ENCODE measurements at places on chromosomes 11 and 22. TPM values are rescaled to one million over a fixed set of nuclear protein-coding genes. Genes with fewer than 3 reads are reported as not detected.

- DNase-seq = no peak
Observed at GRCh38 chr11:121144723-121145122, 43.7 kb downstream of the TECTA start.

DNA sequence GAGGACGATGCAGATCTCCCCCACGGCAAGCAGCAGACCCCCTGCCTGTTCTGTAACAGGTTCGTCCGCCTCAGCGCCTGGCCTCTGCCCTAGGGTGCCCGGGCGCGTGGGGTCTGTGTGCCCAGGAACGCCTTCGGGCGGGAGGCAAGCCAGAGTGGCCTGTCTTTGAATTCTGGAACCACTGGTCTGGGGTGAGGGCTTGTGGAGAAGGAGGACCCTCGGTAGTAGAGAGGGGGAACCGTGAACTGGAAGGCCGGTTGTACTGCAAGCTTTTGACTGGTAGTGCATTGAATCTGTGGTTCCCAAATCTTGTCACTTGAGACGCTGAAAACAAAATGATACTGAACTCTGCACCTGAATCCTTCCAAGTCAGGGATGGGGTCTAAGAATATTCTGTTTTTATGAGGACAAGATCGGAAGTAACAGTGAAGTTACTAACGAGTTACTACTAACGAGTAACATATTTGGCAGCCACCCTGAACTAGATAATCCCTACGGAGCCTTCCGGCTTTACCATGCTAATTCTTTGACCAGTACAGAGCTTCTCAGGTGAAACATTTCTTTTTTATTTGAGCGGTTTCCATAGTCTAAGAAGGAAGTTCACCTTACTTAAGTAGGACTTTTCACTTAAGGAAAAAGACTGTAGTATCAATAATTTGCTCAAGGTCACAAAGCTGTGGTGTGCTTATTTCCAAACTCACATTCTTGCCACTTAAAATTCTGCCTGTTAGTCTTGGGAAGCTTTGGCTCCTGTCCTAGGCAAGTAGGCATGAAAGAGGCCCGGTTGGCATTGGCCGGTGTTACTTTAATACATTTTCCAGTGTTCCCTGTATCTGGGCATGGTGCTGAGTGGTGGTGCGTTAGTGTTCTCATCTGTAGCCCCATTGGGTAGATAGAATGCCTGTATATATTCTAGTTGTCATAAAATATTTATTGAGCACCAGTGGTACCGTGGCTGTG is 860 bp downstream of the PRMT3 start:
- DNase-seq = no peak

- DNase-seq = no peak
Observed at GRCh38 chr11:68545796-68546195, 85.2 kb downstream of the PPP6R3 start.

WNT11 gene
- not detected for total RNA-seq

GRCh38 chr11:2578929-2579270 is 120.9 kb downstream of the KCNQ1OT1 start:
- no peak for DNase-seq

DNA sequence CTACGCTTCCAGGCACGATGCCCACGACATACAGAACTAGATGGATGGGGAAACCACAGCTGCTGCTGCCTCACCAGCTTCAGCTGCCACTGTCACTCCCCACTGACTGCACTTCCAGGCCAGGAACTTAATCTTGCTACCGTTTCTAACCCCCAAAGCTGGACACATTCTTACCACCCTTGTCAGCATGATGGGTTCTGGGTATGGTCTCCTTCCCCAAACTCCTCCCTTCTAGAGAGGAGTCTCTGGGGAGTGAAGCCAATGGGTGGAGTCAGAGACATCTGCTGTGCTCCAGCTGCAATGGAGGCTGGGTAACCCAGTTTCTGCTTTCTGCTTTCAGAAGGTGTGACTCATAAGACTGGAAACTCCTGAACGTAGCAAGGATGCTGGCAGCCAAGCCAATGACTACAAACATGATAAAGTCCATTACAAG is 87.0 kb upstream of the THY1 start:
- DNase-seq = peak; percentile 50

DNA sequence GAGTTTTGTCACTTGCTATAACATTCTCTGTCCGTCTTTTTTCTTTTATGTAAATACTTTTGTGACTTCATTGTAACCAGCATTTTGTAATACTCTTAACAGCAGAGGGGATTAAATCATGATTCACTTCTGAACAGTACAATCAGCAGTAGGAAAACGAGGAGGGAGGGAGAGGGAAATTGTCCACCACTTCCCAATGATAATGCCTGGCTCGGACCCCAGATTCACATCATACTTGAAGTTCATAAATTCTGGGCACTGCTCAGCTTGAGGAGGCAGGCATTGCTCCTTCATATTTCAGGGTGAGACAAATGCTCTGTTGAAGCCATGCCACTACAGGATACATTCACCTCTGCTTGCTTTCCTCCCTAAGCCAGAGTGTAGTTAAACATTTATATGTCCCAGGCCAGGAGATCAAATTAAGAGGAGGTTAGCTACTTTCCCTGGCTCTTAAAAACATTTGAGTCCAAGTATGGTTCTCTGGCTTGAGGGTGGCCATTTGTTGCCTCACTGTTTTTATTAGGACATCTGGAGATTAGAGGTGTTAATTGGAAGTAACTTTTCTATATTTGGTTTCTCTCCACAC is 129.0 kb upstream of the LDLRAD3 start:
- no peak for DNase-seq

CDC42EP1 gene
- 0.32 TPM for total RNA-seq

DNA sequence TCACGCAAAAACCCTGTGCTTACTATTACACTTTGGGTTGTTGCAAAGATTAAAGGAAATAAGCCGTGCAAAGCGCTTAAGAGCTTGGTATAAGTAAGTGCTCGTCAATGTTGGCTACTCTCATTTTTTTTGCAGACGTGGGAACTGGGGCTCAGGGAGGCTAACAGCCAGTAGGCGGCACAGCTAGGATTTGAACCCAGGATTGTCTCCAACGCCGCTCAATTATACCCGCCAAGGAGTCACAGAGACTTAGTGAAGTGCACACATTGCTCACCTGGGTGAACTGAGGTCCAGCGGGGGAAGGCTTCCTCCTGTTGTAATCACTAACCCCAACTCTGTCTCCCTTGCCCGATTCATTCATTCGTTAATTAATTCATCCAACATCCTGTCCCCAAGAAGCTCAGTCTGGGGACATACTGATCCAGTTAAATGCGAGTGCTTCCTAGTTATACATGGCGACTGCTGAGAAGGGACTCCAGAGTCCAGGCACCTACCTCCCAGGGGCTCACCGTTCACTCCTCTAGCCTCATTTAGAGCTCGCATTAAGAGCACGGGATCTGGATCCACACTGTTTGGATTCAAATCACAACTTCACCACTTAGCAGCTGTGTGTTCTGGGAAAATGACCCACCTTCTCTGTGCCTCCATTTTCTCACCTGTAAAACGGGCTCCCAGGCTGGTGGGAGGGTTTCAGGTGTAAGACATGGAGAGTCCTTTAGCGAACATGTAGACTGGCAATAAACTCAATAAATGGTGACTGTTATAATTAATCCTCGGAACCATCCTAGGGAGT is 838 bp upstream of the MTFP1 start:
- no peak for DNase-seq

- DNase-seq = no peak
Observed at GRCh38 chr11:117580866-117581265, 216.2 kb downstream of the DSCAML1 start.

DNA sequence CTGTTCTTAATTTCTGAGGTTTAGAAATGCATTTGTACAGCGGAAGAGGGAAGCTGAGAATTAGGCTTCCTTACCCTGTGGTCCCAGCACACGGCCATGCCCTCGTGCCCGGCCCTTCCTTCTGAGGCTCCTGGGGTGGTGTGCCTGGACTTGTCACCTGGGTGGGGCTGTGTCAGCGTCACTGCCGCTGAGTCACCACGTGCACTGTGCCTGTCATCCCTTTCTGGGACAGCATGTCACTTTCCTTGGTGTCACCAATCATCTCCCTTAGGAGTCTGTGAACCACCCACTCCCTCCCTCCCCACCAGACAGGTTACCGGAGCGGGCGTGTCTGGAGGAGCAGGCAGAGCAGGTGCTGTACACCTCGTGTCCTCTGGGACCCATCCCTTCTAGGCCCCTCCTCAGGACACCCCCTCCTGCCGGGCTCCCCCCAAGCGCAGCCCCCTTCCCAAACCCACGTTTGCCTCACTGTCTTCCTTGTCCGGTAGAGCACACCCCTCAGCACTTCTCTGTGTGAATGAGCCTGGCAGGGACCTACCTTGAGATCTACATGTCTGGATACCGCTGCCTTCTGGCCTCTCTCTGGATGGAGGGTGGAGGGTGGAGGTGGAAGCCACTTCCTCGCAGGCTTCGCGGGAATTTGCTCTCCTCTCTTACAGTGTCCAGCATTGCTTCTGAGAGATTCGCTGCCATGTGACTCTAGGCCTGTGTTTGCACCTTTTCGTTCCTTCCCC is 367.6 kb downstream of the TBC1D22A start:
- no peak for DNase-seq
